ENCODE measurements at places on chromosomes 2 and 18.

DNA sequence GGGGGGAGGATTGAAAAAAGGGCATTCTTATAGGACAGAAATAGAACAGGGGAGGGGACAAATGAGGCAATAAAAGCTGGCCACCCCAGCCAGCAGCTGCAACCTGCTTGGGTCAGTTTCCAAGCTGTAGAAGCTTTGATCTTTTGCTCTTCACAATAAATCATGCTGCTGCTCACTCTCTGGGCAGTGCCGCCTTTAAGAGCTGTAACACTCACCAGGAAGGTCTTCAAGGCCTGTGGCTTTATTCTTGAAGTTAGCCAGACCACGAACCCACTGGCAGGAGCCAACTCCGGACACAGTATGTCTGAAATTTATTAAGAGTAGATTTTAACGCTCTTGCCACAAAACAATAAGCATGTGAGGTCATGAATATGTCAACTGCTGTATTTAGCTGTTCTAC is 649.9 kb upstream of the RAB6C start:
- DNase-seq = no peak

DNA sequence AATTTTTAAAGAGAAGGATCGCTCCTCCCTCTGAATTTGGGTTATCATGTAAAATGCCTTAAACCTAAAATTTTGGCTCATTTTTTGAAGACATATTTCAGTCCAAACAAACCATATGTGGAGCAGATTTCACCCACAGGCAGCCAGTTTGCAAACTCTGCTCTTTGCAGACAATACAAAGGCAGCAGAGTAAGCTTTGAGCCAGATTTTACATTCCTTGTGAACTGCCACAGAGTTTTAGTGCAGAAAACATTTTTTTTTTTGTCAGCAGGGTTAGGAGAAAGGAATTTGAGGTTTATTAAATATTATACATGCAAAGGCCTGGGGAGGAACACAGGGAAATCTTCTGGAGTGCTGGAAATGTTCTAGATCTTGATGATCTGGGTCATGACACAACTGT is 171.9 kb upstream of the FN1 start:
- no peak for DNase-seq

- no peak for DNase-seq
Observed at GRCh38 chr18:7809455-7809854, 242.3 kb downstream of the PTPRM start.

GRCh38 chr2:120936476-120937334 is 201.0 kb downstream of the GLI2 start:
- DNase-seq = no peak

Data from CD4-positive, alpha-beta T cell treated with Interleukin-2 at 100 ng/mL for 4 hours (primary cell).